ENCODE measurements at places on chromosomes 16 and 17. TPM values are rescaled to one million over a fixed set of nuclear protein-coding genes. Genes with fewer than 3 reads are reported as not detected.

MYH8 gene
- total RNA-seq, result not detected

GABARAP gene
- total RNA-seq, result 190 TPM

COPRS gene
- 29.5 TPM for total RNA-seq

GRCh38 chr17:17183744-17184143 lies 22.4 kb downstream of the PLD6 start:
- peak overlapping the region; percentile 75 for H3K4me3 ChIP-seq
- H3K36me3 ChIP-seq, result peaks cover 79% of the 10 kb centered on the region
- H3K27ac ChIP-seq, result peak overlapping the region; percentile 74
- peaks cover 66% of the 10 kb centered on the region for H3K4me1 ChIP-seq
- no peaks in the 10 kb centered on the region for H3K27me3 ChIP-seq

GRCh38 chr16:79066561-79066960 lies 534.0 kb downstream of the MAF start:
- ATAC-seq, result no peak
- no peak overlapping the region for H3K27ac ChIP-seq
- peaks cover 37% of the 10 kb centered on the region for H3K4me1 ChIP-seq
- peaks cover 6% of the 10 kb centered on the region for H3K36me3 ChIP-seq
- no peak overlapping the region for H3K4me3 ChIP-seq
- H3K27me3 ChIP-seq, result peaks cover 6% of the 10 kb centered on the region

- H3K27ac ChIP-seq, result no peak overlapping the region
- H3K4me3 ChIP-seq, result peak overlapping the region; percentile 88
- no peaks in the 10 kb centered on the region for H3K27me3 ChIP-seq
- H3K36me3 ChIP-seq, result peaks cover 14% of the 10 kb centered on the region
Observed at GRCh38 chr17:5499476-5500231, 13.3 kb downstream of the MIS12 start.

- no peaks in the 10 kb centered on the region for H3K27me3 ChIP-seq
- ATAC-seq, result peak; percentile 18
- H3K4me3 ChIP-seq, result peak overlapping the region; percentile 97
- peak overlapping the region; percentile 94 for H3K27ac ChIP-seq
- H3K4me1 ChIP-seq, result peaks cover 27% of the 10 kb centered on the region
Observed at GRCh38 chr17:14068542-14069250, 608 bp upstream of the COX10 start.
